ENCODE measurements at places on chromosomes 11 and 22.

DNA sequence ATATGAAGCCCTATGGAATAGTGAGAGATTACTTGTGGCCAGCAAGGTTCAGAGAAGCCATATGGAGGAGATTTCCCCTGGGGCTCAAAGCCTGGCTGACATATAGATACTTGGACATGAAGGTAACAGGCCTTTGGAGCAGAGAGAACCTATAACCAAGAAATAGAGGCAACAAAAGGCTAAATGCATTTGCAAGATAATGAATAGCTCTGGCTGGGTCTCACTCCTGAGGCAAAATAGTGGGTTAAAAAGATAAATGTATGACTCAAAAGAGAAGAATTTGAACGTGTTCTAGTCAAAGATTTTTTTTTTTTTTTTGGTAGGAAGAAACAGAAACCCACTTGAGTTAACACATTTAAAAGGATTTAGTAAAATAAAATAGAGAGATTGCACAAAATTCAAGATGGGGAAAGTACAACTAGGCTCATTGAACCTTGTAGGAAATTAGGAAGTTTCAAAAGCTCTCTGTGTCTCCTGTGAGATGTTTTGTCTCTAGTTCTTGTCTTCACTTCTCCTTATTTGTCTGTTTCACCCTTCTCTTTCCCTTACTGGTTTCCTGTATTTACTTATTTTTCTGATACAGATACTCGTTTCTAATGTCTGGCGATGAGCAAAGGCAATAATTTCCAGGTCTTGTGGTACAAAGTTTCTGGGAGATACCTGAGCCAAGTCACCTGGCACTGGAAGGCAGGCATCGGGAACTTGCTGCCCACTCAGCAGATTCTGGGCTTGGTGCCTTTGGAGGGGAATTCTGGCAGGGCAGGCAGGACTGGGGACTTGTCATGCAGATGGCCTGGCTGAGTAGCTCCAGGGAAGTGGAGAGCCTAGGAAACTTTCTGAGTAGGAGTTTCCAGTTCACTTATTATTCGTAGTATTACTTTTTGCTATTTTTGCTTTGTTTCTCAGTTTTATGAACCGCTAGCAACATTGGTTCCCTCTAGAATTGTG is 49.2 kb upstream of the SESN3 start:
- no peak for DNase-seq

GRCh38 chr11:21205205-21205604 is 535.8 kb downstream of the NELL1 start:
- no peak for DNase-seq

DNA sequence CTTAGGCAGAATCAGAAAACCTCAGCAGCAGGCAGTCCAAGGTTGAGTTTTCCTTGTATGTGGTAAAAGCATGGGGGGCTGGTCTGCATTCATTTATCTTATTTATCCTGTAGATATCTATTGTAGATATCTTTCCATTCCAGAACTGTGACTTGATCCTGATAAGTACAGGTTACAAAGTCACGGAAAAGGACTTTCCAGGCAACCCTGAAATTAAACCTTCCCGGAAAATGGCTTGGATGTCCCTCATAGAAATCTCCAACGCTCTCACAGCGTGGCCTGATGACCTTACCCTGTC is 48.8 kb upstream of the MYO18B start:
- no peak for DNase-seq

DNA sequence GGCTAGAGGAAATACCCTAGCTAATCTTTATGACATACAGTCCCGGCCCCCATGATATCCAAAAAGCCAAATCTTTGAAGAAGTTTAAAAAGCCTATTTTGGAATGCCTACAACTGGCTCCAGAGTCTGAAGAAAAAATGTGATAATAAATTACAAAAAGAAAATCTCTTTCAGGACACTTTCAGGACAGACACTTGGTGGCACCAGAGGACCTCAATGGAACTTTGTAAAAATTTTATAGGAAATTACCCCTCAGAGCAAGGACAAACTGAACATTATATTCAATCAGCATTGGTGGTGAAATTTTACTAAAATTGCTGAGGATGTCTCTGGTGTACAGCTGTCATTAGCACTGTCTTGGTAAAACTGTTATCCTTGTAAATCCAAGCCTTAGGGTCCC is 81.0 kb downstream of the CCDC73 start:
- DNase-seq: no peak

GRCh38 chr11:11420899-11421285 is 67.8 kb upstream of the CSNK2A3 start:
- DNase-seq: no peak

Data from esophagus muscularis mucosa (tissue), 4 donors.